Esophagus squamous epithelium (tissue), 5 donors: ENCODE measurements at places on chromosomes 1 and 21.

DNA sequence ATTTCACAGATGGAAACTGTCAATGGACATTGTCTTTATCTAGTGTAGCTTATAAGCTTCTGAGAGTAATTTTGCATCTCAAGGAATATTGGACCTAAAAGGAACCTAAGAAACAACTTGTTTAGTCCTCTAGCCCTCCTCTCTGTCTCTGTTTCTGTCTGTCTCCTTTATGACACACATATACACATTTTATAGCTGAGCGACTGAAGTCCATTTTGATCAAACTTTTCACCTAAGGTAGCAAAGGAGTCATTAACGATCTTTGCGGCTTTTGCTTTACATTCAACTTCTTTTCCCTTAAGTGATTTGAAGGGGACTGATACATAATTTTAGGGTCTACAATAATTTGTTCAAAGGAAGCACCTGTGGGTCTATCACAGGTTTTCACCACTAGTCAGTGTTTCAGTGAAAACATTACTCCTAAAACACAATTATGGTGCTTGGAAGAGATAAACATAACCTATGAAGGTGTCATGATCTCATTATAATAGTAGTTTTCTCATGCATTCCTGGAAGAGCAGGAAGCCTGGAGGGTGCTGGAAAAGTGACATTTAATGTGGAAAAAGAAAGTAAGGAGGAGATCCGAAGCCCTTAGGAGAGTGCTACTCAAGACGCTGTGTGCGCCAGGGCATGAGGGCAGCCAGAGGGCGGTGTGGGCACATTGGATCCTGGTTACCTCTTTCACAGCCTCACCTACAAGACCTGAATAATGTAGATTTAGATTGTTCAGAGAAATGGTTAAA, 248.6 kb downstream of the DNM3 start:
- DNase-seq = no peak

DNA sequence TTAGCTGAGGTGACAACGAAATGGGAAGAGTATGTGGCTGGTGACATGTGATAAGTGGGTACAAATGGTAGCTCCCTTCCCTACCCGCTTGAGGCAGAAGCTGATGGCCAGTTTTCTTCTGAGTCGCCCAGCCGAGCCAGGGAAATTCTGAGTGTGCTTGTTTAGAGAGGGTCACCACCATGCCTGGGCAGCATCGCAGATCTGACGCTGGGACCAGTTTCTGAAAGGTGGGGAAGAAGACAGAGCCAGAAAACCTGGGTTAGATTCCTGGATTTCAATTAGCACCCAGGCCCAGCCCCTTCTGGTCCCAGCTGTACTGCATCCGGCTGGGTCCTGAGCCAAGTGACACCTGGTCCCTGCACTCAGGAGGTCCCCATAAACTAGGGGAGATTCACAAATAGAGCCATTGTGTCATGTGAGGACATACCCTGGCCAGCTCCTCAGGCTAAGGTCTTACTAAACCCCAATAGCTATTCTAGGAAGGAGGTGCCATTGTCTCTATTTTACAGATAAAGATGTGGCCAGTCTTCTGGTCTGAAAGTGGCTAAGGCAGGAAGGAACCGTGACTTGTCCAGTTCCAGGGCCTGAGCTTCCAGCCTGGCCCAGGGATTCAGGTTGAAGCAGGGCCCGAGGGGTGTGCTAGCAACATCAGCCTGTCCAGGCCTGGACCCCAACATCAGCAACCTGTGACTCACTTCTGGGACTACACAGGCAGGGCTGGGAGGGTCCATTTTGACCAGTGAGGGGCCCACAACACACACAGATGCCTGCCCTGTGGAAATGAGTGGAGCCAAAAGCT, 1.7 kb upstream of the TMEM61 start:
- no peak for DNase-seq

GRCh38 chr21:30839304-30839703, 9.7 kb upstream of the KRTAP7-1 start:
- DNase-seq = no peak

DNA sequence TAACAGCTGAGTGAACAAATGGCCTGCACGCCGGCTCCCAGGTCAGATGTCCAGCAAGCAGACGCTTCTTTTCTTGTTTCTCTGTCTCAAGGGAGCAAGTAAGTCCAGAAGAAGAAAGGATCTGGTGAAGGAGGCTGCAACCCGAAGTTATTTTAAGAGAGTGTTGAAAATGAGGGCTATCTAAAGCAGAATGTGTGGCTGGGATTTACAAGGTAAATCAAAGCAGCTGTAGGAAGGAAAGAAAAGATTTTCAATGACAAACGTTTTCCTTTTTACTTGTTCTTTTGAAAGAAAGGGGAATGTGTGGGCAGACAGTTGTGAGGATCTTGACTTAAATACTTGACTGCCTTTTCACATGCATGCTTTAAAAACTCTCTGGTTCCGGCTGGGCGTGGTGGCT, 311.5 kb downstream of the KIF26B start:
- no peak for DNase-seq

DNA sequence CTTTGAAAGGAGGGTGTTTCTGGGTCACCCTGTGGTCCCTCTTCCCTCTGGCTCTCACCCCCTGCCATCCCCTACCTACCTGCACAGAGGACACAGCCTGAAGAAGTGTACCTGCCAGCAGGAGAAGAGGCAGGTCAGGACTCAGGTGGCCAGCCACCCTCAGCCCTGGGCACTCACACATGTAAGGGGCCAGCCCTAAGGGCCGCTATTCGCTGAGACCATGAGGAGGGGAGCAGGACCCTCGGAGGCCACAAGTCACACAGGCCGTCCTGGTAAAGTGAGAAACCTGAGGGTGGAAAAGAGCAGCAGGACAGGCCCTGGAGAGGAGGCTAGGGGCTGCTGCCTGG, 1.2 kb downstream of the ZNF692 start:
- DNase-seq = no peak

GRCh38 chr1:162020150-162020549, 3.5 kb downstream of the OLFML2B start:
- DNase-seq = no peak

- no peak for DNase-seq
Measured at GRCh38 chr1:35030756-35031446, 844 bp downstream of the ZMYM6 start.

GRCh38 chr1:108936170-108936569, 27.1 kb downstream of the CLCC1 start:
- DNase-seq = no peak

GRCh38 chr1:175254190-175254589, 61.6 kb upstream of the KIAA0040 start:
- no peak for DNase-seq

DNA sequence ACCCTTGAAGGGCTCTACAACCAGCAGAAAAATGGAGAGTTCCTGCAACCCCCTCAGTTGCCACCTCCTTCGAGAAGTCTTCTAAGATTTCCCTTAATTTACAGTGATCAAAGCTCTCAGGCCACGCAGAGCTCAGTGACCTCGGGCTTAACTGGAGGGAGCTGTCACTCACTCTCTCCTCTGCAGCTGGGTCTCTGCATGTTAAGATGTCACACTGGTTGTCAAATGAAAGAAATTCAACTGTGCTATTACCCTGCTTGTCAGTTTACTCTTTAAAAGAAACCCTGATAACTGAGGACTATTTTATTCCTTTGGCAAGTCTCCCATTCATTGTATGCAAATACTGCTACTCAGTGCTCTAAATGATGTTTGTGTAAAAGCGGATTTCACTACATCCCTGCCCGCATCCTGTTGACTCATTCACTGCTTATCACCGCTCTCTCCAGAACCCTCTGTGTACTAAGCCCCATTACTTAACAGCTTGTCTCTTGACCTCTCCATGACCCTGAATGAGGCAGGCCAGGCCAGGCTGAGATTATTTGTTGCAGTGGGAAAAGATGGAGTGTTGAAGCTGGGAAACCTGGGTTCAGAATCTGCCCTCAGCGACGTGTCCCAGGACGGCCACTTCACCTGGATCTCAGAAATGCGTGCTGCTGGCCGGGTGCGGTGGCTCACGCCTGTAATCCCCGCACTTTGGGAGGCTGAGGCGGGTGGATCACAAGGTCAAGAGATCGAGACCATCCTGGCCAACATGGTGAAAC, 13.7 kb downstream of the DHRS3 start:
- DNase-seq = no peak
